ENCODE measurements at places on chromosomes 3 and 15.

GRCh38 chr3:10286596-10287295 lies 6.0 kb downstream of the GHRL start:
- DNase-seq, result no peak

DNA sequence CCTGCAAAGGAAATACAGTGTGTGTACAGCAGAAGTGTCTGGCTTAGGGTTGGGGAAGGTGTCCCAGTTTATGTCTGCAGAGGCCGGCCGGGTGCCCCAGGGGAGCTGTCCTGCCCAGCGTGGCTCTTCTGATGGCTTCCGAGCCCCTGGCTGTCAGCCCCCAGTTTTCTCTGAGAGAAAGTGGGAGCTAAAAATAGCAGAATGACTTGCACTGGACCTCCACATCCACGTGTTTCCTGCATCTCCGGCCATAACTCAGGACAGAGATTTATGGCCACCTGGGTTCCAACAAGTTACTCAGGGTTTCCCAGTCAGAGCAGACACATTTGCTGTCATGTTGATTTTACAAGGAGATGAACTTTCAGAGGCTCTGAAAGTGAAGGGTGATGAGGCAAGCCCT lies 192.0 kb downstream of the ATP10A start:
- no peak for DNase-seq

GRCh38 chr3:127256733-127257271 lies 31.0 kb downstream of the PRR20G start:
- no peak for DNase-seq

DNA sequence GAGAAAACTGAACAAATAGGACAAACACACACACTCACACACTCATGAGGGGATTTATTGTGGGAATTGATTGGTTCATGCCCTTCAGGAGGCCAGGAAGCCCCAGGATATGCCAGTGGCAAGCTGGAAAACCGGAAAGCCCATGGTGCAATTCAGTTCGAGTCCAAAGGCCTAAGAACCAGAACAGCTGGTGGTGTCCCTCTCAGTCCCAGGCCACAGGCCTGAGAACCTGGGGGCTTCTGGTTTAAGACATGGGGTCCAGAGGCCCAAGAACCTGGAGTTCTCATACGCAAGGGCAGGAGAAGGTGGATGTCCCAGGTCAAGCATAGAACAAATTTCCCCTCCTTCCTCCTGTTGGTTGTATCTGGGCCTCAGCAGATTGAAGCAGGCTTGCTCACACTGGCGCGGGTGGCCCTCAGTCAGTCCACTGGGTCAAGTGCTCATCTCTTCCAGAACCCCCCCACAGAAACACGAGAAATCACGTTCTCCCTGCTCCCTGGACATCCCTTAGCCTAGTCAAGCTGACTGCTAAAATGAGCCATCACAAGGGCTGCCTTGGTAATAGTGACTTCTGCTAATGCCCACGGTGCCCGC lies 50.1 kb upstream of the RPL32 start:
- DNase-seq, result no peak

GRCh38 chr3:38586546-38587520 lies 62.7 kb downstream of the SCN5A start:
- no peak for DNase-seq

- DNase-seq, result no peak
Observed at GRCh38 chr3:122678506-122678905, 2.1 kb upstream of the PARP14 start.

DNA sequence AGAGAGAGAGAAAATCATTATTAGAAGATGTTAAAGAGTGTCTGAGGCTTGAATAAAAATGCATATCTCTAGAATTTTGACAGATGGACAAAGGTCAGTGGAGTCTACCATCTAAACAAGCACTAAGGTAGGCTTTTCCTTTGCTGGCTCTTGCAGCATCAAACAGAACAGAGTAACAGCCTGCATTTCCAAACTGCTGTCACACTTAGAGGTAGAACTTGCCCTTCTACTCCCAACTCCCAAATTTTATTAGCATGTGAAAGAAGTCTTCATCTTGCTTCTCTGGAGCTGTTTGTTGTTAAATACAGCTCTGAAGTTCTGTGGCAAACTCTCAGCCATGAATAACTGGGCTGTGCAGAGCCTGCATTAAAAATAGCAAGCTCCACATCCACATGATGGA lies 4.1 kb upstream of the MB21D2 start:
- DNase-seq, result no peak

Measured in anterior cingulate cortex (tissue), 58 donors.